ENCODE measurements at places on chromosomes 12 and 14. TPM values are rescaled to one million over a fixed set of nuclear protein-coding genes. Genes with fewer than 3 reads are reported as not detected.

- H3K4me1 ChIP-seq = no peaks in the 10 kb centered on the region
- no peaks in the 10 kb centered on the region for H3K36me3 ChIP-seq
- no peak overlapping the region for H3K4me3 ChIP-seq
- H3K27me3 ChIP-seq = no peaks in the 10 kb centered on the region
These were observed 214.2 kb downstream of the ADAMTS20 start for GRCh38 chr12:43337571-43338444.

DNA sequence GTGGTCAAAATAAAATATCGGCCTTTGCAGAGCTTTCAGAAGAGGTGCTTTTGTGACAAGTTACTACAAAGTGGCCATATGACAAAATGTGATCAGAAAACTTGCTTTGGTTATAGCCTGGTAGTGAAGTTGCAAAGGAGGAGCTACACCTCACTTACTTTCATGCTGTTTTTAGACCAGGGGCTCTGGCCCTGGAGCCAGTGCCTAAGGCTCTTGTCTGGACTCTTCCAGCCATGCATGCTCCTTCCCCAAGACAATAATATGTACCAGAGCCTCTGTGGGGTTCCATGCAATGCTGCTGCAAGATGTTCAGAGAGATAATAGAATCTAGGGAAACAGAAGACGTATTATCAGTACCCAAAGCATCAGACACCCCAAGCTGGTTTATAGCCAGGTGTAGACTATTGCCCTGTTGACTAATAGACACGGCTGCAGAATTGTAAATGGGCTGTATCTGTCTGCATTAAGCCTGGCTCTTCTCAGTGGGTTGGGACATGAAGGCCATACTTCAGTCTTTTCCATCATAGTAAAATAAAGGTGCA lies 88.5 kb downstream of the EGLN3 start:
- no peak overlapping the region for H3K4me3 ChIP-seq
- H3K4me1 ChIP-seq = no peaks in the 10 kb centered on the region
- no peaks in the 10 kb centered on the region for H3K36me3 ChIP-seq
- no peak overlapping the region for H3K27ac ChIP-seq
- no peak for DNase-seq
- H3K27me3 ChIP-seq = no peaks in the 10 kb centered on the region

DNA sequence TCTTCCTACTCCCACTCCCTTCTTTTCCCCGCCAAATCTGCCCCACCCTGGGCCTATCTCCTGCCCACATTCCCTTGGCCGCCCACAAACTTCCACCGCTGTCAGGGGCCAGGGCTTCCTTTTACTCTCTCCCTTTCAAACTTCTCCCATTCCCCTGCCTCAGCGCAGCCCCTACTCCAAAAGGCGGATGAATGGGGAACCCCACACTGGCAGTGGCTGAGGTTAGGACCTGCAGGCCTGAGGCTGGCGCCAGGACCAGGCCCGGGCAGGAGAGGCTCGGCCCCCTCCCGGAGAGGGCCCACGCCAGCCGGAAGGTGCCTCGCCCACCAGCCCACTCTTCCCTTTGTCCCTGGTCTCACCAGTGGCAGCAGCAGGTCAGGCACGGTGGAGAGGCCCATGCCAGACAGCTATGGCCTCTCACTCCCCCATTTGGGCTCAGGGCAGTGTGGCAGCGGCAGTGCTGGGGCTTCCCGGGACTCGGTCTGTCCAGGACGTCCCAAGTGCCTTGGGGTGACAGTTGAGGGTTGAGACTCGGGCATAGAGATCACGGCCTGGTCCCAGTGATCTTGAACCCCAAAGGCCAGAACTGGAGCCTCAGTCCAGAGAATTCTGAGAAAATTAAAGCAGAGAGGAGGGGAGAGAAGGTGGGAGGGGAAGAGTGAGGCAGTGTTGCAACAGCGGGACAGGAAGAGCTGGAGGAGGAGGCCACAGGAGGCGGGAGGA lies at the start of gene TNFRSF1A:
TSS of gene TNFRSF1A (minus strand) at position 660 of the 723 bp plus-strand sequence. CDS start at position 398, 262 bp downstream.
- H3K27ac ChIP-seq = peak within 1 kb of the TSS; percentile 98
- peak within 1 kb of the TSS; percentile 90 for H3K4me3 ChIP-seq
- peaks cover 5% of the 10 kb centered on the region for H3K36me3 ChIP-seq
- DNase-seq = peak; percentile 90
- peaks cover 16% of the 10 kb centered on the region for H3K4me1 ChIP-seq

GRCh38 chr12:104570174-104570907 lies 113.6 kb downstream of the CHST11 start:
- no peaks in the 10 kb centered on the region for H3K4me1 ChIP-seq
- H3K27ac ChIP-seq = no peak overlapping the region
- no peak overlapping the region for H3K4me3 ChIP-seq
- H3K27me3 ChIP-seq = no peaks in the 10 kb centered on the region
- no peaks in the 10 kb centered on the region for H3K36me3 ChIP-seq

DNA sequence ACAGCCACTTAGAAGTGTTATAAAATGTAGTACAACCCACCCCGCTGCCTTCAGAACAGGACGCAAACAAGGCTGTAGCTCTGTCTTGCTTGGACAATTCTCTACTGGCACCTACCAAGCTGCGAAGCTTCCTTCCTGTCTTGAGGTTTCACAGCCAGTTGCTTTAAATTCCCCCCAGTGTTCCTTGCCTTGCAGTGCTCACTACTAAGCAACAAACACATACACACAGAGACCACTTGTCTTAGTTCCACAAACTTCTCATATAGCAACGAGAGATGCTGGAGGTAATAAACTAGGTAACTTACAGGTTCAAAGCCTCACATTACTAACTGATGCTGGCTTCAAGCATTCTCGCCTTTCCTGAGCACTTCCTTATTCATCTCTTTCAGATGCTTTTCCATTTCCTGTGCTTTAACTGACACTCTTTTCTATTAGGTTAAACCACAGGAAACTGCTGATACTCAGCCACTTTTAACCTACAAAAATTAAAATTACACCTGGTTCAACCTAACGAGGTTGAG lies 91.5 kb upstream of the PTGDR start:
- no peak overlapping the region for H3K27ac ChIP-seq
- H3K36me3 ChIP-seq = no peaks in the 10 kb centered on the region
- no peak overlapping the region for H3K4me3 ChIP-seq
- no peaks in the 10 kb centered on the region for H3K27me3 ChIP-seq
- DNase-seq = no peak
- no peaks in the 10 kb centered on the region for H3K4me1 ChIP-seq

- no peaks in the 10 kb centered on the region for H3K27me3 ChIP-seq
- no peak for DNase-seq
- no peak overlapping the region for H3K27ac ChIP-seq
- no peaks in the 10 kb centered on the region for H3K4me1 ChIP-seq
- H3K4me3 ChIP-seq = no peak overlapping the region
These were observed 9.2 kb downstream of the ZNF219 start for GRCh38 chr14:21089271-21089670.

DNA sequence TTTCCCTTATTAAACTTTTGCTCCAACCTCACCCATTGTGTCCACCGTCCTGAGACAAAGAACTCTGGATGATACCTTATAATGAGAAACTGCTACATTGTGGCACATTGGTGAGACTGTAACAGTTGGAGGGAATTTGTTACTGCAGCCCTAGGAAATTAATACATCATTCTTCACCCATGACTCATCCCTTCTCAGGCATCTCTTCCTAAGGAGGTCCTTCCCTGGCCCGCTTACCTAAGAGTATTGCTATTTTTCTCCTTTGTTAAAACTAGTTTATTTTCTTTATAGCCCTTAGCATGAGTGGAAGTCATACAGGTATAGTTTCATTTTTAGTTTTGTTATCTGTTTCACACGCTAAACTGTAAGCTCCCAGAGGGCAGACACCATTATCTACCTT lies 87.1 kb downstream of the TMEM260 start:
- no peaks in the 10 kb centered on the region for H3K27me3 ChIP-seq
- H3K4me3 ChIP-seq = no peak overlapping the region
- H3K27ac ChIP-seq = no peak overlapping the region
- no peak for DNase-seq
- no peaks in the 10 kb centered on the region for H3K4me1 ChIP-seq
- H3K36me3 ChIP-seq = no peaks in the 10 kb centered on the region

FSCB gene
- not detected for total RNA-seq

TRIM9 gene
- 4.2 TPM for total RNA-seq

GRCh38 chr12:115204957-115205754 lies 521.2 kb upstream of the TBX3 start:
- H3K27ac ChIP-seq = no peak overlapping the region
- DNase-seq = no peak
- no peaks in the 10 kb centered on the region for H3K4me1 ChIP-seq
- H3K4me3 ChIP-seq = no peak overlapping the region

- peak overlapping the region; percentile 54 for H3K27ac ChIP-seq
- H3K4me3 ChIP-seq = no peak overlapping the region
- H3K4me1 ChIP-seq = no peaks in the 10 kb centered on the region
- H3K36me3 ChIP-seq = no peaks in the 10 kb centered on the region
- H3K27me3 ChIP-seq = no peaks in the 10 kb centered on the region
These were observed 850 bp upstream of the ZNF385A start for GRCh38 chr12:54385251-54385914.

DNA sequence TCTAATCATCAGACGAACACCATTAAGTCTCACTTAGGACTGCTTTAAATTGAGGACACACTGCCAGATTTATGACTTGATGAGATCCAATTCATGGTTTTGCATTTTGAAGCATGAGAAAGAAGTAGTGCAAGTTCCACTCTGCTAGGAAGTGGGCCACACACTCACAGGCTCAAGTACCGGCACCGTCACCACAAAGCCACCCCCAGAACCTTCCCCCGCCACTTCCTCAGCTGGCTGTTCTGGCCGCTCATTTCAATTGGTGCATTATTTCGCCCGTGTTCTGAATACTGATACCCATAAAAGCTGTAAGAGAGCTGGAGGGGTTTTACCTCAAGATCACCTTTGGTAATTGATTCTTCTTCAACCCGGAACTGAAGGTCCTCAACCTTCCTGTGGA lies 70.1 kb downstream of the CLIP1 start:
- H3K27ac ChIP-seq = no peak overlapping the region
- H3K4me3 ChIP-seq = no peak overlapping the region
- no peaks in the 10 kb centered on the region for H3K4me1 ChIP-seq
- H3K36me3 ChIP-seq = peaks cover 60% of the 10 kb centered on the region
- no peaks in the 10 kb centered on the region for H3K27me3 ChIP-seq

VRTN gene
- total RNA-seq = not detected

GRCh38 chr14:96827290-96827689 lies 30.1 kb downstream of the VRK1 start:
- no peaks in the 10 kb centered on the region for H3K27me3 ChIP-seq
- H3K4me3 ChIP-seq = no peak overlapping the region
- no peak overlapping the region for H3K27ac ChIP-seq
- no peak for DNase-seq

DNA sequence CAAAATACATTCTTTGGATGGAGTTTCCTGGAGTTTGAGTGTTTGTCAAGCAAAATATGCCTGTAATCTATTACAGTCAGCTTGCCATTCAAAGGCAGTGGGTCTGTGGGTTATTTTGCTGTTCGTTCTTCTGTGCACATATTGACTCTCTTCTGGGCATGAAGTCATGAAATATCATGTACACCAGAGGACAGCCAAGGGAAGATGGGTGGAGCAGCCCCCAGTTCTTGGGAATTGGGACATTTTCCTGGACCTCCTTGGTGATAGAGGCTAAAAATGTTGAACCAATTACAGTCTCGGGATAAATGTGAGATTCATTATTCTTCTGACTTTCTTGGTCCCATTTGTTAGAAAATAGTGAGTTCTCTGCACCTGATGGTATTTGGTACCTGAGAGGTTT lies 89.1 kb downstream of the FOXN4 start:
- DNase-seq = no peak
- no peaks in the 10 kb centered on the region for H3K27me3 ChIP-seq
- no peak overlapping the region for H3K27ac ChIP-seq
- peaks cover 55% of the 10 kb centered on the region for H3K36me3 ChIP-seq
- H3K4me1 ChIP-seq = no peaks in the 10 kb centered on the region
- no peak overlapping the region for H3K4me3 ChIP-seq

STAB2 gene
- total RNA-seq = not detected

- H3K27ac ChIP-seq = no peak overlapping the region
- H3K4me3 ChIP-seq = no peak overlapping the region
- no peaks in the 10 kb centered on the region for H3K36me3 ChIP-seq
- no peaks in the 10 kb centered on the region for H3K27me3 ChIP-seq
- DNase-seq = no peak
- no peaks in the 10 kb centered on the region for H3K4me1 ChIP-seq
These were observed 108.8 kb downstream of the KITLG start for GRCh38 chr12:88471331-88472045.

DNA sequence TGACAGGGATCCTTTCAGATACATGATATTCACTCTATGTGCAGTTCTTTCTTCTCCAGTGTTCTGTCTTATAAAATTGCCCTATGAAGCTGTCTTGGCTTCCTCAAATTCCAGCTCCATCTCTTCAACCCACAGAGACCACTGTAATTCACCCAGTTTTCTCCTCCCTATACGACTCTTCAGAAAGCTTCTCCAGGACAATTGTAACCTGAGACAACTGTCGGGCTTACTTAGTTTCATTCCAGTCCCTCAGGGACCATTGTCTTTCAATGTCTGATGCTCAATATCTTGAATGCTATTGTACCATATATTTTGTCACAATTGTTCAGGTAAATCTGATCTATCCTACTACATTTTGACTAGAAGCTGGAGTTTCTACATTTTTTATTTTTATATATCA lies 345.3 kb downstream of the RPL10L start:
- H3K27ac ChIP-seq = no peak overlapping the region
- H3K4me3 ChIP-seq = no peak overlapping the region
- DNase-seq = no peak
- H3K27me3 ChIP-seq = no peaks in the 10 kb centered on the region

DNA sequence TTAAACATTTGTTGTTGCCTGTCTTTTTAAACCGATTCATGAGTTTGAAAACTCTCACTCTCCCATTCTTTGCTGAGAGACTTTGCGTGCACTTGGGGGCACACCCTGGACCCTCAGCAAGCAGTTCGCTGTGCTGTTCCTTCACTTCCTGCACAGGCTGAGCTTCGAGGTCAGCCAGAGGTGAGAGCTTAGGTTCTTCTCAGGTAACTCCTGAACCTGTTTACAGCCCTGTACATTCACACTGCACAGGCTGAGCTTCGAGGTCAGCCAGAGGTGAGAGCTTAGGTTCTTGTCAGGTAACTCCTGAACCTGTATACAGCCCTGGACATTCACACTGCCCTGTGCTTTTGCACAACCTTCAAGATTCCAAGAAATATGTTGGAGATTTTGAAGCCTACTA lies 9.8 kb upstream of the CLECL1 start:
- H3K4me3 ChIP-seq = no peak overlapping the region
- no peak overlapping the region for H3K27ac ChIP-seq
- DNase-seq = no peak
- no peaks in the 10 kb centered on the region for H3K27me3 ChIP-seq
- H3K36me3 ChIP-seq = no peaks in the 10 kb centered on the region

ATN1 gene
- 207 TPM for total RNA-seq

DNA sequence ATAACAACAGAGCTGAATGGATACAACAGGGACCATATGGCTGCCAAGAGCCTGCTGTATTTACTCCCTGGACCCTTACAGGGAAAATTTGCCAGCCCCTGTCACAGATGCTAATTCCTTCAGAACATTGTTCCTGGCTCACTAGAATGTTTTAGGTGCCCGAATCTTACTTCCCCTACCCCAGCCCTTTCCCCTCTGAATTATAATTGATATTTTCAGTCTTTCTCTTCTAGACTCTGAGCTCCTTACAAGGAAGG lies 235.3 kb downstream of the KSR2 start:
- no peak overlapping the region for H3K4me3 ChIP-seq
- no peak for DNase-seq
- no peaks in the 10 kb centered on the region for H3K27me3 ChIP-seq
- no peak overlapping the region for H3K27ac ChIP-seq
- H3K36me3 ChIP-seq = no peaks in the 10 kb centered on the region

- H3K4me3 ChIP-seq = no peak overlapping the region
- H3K36me3 ChIP-seq = no peaks in the 10 kb centered on the region
- no peak for DNase-seq
- no peaks in the 10 kb centered on the region for H3K27me3 ChIP-seq
- H3K27ac ChIP-seq = no peak overlapping the region
- no peaks in the 10 kb centered on the region for H3K4me1 ChIP-seq
These were observed 32.0 kb upstream of the SEL1L start for GRCh38 chr14:81565441-81566290.

All from ascending aorta (tissue), 2 donors.